ENCODE measurements at places on chromosomes 7 and 10.

DNA sequence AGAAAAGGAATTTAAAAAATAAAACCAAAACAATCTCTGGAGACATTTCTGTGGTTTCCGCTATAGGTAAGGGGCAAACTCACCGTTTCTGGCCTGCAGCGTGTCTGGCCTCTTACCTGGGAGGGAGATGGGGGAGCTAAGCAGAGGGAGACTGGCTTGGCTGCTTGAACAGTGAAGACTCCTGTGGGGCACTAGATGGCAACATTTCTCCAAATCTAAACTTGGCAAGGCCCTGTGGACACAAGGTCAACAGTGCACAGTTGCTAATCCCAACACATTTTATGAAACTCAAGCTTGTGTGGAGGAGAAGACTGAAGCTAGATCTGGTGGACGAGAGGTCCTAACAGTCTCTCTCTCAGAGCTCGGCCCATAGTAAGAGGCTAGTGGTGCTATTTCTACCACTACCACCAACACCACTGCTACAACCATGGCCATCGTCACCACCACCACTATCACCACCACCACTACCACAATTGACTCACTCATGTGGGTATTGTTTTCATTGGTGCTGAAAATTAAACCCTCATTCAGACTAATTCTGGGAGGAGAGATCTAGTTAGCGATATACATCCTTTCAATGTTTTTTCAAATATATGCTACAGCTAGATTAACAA, 28.4 kb upstream of the CDHR3 start:
- DNase-seq, result peak; percentile 36

DNA sequence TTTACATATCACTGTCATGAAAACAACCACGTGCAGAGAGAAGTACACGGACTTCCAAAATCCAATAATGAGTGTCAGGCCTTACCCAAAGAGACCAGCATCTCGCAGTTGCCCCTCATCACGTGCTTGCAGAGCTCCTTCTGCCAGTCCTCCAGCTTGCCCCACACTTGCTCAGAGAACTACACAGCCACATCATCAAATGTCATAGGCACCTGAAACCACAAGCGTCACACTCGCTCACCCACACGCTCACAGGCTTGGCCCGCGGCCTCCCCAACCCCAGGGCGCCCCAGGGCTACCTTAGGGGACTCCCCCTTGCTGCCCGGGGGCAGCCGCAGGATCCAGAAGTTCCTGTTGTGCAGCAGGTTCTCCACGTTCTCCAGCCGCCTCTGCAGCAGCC, 123.4 kb upstream of the ZNF746 start:
- no peak for DNase-seq

- no peak for DNase-seq
Observed at GRCh38 chr7:75971309-75971960, 23.0 kb downstream of the TMEM120A start.

GRCh38 chr7:5363729-5364128, 59.9 kb downstream of the TNRC18 start:
- no peak for DNase-seq

- no peak for DNase-seq
Observed at GRCh38 chr7:102432442-102433218, 745 bp upstream of the ORAI2 start.
